ENCODE measurements at places on chromosomes 7 and 10.

DNA sequence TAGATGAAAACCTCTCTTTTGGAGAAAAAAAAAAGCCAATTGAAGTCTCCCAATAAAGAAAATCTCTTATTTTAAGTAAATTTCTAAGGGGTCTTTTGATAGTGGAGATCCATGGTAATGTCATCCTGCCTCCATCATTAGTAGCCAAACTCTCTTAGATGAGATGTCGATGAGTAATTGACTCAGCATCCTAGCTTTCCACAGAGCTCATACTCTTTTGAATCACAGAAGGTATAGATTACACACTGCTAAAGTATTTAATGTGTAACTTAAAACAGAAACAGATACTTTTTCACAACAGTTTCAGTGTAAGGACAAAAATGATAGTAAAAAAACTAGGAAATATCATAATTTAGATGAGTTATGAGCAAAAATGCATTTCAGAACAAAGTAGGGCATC is 19.4 kb downstream of the MAGI2 start:
- DNase-seq = no peak

DNA sequence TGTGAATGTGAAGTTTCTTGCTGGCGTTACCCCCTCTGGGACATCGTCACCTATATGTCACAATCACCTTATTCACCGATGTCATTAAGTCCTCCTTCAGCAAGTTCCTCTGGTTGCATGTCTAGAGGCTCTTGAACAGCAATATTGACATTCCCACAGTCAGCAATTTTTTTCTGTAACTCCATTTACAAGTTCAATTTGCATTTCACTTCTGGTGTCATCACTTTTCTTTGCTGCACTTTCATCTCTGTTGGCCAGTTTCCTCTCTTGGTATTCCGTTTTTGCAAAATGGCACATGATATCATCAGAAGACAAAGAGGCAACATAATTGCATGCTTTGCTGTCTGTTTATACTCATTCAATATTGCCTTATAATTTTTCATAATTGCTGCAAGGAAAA is 69.8 kb downstream of the SRI start:
- DNase-seq = no peak

- DNase-seq = no peak
Measured at GRCh38 chr10:75417522-75417927, 13.9 kb upstream of the LRMDA start.

- DNase-seq = no peak
Measured at GRCh38 chr7:28315565-28316410, 96.5 kb upstream of the CREB5 start.

- no peak for DNase-seq
Measured at GRCh38 chr10:29229258-29229705, 59.6 kb upstream of the LYZL1 start.

- DNase-seq = no peak
Measured at GRCh38 chr7:27888736-27889135, 148.8 kb downstream of the TAX1BP1 start.

- no peak for DNase-seq
Measured at GRCh38 chr10:103114876-103115275, 78.2 kb downstream of the NT5C2 start.

DNA sequence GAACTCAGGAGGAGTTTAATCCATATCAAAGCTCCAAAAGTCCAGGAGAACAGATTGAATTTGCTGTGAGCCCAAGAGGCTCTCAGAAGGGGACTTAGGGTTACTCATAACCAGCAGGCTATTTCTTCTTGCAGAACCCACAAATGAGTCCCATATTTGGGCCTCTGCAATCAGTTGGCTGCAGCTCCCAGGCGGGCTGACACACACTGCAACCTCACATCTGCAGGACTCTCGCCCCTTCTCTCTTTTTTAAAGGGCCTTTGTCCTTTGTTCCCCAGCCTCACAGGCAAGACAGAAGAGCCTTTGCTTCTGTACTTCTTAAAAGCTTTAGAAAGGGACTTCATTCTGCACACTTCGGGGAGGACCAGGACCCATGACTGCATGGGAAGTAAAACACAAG is 26.7 kb downstream of the CREB3L2 start:
- DNase-seq = no peak

DNA sequence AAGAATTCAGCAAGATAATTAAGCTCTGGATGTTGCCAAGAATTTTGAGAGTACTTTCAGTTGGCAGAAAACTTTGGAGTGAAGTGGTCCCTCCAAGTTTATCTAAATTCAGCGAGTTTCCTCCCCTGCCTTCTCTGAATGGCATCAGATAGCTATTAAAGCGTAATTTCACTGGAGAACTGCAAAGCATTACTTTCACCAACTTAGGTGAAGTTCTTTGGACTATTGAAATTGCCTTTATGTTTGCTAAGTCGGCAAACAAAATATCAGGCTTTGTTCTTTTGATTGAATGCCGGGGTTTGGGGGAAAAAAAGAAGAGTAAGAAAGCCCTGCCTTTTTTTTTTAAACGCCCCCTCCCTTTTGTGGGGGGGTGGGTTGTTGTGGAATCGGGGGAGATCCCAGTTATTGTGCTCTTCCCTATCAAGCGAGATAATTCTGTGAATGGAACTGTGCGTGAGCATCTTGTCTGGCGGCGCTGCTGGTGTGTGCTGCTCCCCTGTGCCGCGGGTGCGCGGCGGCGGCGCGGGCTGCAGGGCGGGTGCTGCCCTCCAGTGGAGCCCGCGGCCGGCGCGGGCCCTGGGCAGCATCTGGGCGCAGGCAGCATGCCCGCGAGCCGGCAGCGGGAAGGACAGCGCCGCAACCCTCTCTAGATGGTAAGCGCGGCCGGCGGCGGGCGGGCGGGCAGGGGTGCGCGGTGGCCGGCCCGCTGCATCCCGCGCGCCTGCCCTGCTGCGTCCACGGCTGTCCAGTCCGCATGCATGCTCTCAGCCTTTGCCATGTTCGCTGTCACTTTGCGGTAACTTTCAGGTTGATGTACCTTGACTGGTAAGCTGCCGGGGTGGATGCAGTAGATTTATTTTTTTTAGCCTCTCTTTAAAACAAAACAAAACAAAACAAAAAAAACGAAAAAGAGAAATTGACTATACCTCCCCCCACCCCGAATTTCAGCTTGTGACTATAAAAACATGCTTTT is 176.5 kb downstream of the TCF7L2 start:
- DNase-seq = no peak

DNA sequence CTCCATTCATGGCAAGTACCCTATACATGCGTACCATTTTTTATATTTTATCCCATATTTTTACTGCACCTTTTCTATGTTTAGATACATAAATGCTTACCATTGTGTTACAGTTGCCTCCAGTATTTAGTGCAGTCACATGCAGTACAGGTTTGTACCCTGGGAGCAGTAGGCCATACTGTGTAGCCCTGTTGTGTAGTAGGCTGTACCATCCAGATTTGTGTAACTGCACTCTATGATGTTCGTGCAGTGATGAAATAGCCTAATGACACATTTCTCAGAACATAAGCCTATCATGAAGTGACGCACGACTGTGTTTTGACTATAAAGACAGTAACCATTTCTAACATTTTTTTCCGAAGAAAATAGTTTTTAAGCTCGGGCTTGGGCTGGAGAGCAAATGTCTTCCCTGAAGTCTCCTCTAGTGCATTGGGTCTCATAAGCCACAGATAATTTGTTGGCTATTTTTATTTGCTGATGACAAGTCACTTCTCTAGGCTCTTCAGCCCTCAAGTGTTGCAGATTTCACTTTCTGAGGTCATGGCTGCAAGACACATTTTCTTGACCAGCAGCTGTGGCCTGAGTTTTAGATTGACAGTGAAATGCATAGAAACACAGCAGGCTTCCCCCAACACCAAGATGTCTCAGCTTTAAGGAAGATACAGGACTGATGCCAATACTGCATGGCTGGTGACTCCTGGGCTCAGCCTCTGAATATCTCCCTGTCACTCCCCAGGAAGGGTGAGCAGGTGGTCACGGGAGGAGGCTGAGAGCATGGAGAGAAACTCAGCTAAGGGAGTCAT is 26.9 kb downstream of the EPDR1 start:
- DNase-seq = no peak

DNA sequence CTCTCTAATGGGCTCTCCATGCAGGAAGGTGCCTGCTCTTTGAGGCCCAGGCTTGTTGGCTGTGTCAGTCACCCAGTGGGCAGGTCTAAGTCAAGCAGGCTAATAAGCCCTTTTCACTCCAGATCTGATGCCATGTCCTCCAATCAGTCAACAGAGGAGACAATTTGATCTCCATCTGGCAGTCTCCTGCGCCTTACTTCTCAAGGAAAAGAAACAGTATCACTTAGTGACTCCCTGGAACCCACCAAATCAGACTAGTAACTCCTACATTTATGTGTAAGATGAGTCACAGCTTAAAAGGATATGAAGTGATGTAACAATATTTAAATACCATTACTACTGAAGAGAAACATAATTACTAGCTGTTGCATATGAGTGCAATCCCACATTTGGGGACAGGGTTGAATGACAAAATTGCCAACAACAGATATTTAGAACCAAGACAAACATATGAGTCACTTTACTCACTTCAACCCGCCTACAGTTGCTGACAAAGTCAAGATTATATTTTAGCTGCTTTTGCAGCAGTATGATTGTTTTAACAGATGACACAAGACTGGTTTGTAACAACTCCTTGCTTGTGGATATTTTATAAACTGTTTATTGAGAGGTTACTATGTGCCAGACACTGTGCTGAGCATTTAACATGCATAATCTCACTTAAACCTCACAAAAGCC is 72.1 kb downstream of the USP6NL start:
- DNase-seq = no peak

- no peak for DNase-seq
Measured at GRCh38 chr7:30648744-30649540, 33.3 kb downstream of the CRHR2 start.

GRCh38 chr10:60209874-60210570 is 179.7 kb downstream of the ANK3 start:
- DNase-seq = no peak

- DNase-seq = no peak
Measured at GRCh38 chr7:70886547-70886946, 245.4 kb upstream of the GALNT17 start.

DNA sequence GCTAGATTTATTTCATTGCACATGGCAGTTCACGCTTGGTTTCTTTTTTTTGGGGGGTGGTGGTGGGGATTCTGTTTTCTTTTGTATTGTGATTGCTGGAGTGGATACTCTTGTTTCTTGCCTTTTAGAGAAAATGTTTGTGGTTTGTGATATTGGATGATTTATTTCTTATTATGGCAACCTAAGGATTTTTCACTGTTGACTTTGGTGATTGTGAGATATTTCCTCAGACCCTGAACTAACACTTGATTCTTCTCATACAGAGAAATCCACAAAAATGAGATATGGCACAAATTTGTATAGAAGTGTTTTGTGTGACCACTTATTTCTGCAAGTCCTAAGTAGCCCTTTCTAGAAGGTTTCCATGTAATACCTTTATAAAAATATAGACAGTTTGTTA is 871.1 kb downstream of the LRMDA start:
- DNase-seq = no peak

GRCh38 chr7:20475756-20476155 is 139.7 kb upstream of the ABCB5 start:
- DNase-seq = no peak

DNA sequence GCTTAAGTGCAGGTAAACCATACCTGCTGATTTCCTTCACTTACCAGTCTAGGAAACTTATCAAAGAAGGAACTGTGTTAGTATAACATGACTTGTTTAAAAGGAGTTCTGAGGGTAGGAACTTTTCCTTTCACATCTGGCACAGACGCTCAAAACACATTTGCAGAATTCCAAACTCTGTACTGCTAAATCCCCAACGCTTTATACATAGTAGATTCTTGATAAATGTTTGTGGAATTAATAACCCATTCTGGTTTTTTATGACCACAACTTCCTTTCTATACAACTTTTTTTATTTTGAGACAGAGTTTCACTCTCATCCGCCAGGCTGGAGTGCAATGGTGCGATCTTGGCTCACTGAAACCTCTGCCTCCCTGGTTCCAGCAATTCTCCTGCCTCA is 7.7 kb upstream of the TRUB1 start:
- DNase-seq = no peak

- peak; percentile 5 for DNase-seq
Measured at GRCh38 chr10:95906677-95907455, 909 bp upstream of the CC2D2B start.

DNA sequence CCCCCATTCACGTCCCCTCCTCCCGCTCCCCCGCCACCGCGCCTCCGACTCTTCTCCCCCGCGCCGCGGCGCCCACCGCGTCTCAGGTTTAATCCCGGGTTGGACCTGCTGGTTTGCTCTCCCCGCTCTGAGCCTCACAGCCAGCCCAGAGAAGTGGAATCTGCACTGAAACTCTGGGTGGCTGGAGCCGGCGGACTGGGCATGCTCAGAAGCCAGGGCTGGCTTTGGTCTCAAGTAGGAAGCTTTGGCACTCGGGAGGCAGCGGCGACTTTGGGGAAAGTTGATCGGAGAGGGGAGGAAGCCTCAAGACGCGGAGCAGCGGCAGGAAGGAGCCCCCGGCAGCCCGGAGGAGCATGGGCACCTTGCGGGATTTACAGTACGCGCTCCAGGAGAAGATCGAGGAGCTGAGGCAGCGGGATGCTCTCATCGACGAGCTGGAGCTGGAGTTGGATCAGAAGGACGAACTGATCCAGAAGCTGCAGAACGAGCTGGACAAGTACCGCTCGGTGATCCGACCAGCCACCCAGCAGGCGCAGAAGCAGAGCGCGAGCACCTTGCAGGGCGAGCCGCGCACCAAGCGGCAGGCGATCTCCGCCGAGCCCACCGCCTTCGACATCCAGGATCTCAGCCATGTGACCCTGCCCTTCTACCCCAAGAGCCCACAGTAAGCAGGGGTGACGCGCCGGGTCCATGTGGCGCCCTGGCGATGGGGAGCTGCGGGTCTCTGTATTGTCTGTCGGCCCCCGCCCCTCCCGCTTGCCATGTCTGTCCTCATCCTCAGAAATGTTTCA is at the start of gene PRKG1:
Gene PRKG1 (plus strand): TSS at position 250 of the 791 bp plus-strand sequence.
- no peak for DNase-seq

GRCh38 chr10:3871424-3871996 is 86.5 kb upstream of the KLF6 start:
- no peak for DNase-seq

DNA sequence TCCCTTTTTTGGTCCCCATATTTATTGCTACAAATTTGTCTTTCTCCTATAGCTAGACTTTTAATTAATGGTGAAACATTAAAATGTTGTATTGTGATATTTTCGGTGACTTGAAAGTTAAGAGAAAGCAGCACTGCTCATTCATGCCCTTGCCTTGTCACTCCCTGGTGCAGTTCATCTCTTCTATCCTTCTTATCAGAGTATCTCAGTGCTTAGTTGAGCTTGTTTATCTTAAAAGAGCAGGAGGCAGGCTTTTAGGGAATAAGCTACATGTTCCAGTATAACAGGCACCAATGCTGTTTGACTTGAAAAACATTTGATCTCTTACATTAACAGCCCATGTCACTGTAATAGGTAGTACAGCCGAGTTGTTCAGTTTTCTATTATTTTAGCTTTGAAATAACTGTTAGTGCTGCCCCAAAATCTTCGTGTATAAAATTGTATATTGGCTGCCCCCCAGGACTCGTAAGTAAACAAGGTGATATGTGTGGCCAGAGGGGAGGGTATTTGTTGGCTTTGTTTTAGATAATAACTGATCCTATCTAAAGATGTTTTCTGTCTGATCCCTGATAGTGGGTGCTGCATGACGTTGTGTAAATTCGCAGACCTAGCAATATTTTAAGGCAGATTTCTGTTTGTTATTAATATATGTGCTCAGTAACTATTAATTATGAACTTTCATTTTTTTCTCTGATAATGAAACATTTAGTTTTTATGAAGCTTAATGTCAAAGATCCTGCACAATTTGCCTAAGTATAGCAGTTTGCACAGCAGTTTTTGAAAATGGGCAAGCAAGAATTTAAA is 96.5 kb downstream of the BTRC start:
- no peak for DNase-seq

- no peak for DNase-seq
Measured at GRCh38 chr7:46754140-46754720, 827.7 kb downstream of the TNS3 start.
